ENCODE measurements at places on chromosomes 1 and 21. TPM values are rescaled to one million over a fixed set of nuclear protein-coding genes. Genes with fewer than 3 reads are reported as not detected.

Gene PLA2G2D
- not detected for total RNA-seq

Gene LCE1B
- total RNA-seq = not detected

Gene GJA8
- total RNA-seq = not detected

Gene PRDM16
- 0.20 TPM for total RNA-seq

Gene KIF21B
- 180 TPM for total RNA-seq

Gene SPOCD1
- 0.15 TPM for total RNA-seq

Gene AMY1B
- not detected for total RNA-seq

Gene GJA5
- not detected for total RNA-seq

Gene PPOX
- 33.2 TPM for total RNA-seq

Gene RHD
- not detected for total RNA-seq

Gene DNTTIP2
- total RNA-seq = 66.6 TPM

Gene CRYAA
- total RNA-seq = not detected

Gene ILDR2
- total RNA-seq = 9.3 TPM

Gene AVPR1B
- not detected for total RNA-seq

Gene PTPN22
- total RNA-seq = 81.1 TPM

Gene CTH
- 14.6 TPM for total RNA-seq

Gene CCDC28B
- total RNA-seq = 23.5 TPM

Gene ATP6V1G3
- total RNA-seq = not detected

Gene CDK18
- 1.4 TPM for total RNA-seq

Gene PGBD2
- total RNA-seq = 6.4 TPM

Gene MSH4
- total RNA-seq = 0.20 TPM

Gene ZBTB8B
- not detected for total RNA-seq

Gene CD52
- total RNA-seq = 1,572 TPM

Gene TEX38
- not detected for total RNA-seq

Gene AGMAT
- 8.4 TPM for total RNA-seq

Gene SLAMF8
- 0.10 TPM for total RNA-seq

Gene CD1D
- not detected for total RNA-seq

Gene FAM89A
- 6.8 TPM for total RNA-seq

Gene CALML6
- 0.38 TPM for total RNA-seq

Gene LINGO4
- total RNA-seq = 1.2 TPM

Gene TAS1R1
- total RNA-seq = not detected

Gene TRIM67
- not detected for total RNA-seq

Gene MYOM3
- not detected for total RNA-seq

Gene SWT1
- 4.8 TPM for total RNA-seq

Gene CACNA1E
- total RNA-seq = not detected

Gene F3
- total RNA-seq = 0.15 TPM

Gene TMEM269
- not detected for total RNA-seq

Gene CDC20
- 130 TPM for total RNA-seq

Gene PAQR6
- 5.6 TPM for total RNA-seq

Gene GPR37L1
- not detected for total RNA-seq

Gene ORC1
- 27.0 TPM for total RNA-seq

Gene MYCL
- 0.18 TPM for total RNA-seq

Gene MANEAL
- total RNA-seq = 1.8 TPM

Gene RBM11
- total RNA-seq = 0.88 TPM

Gene MYOC
- not detected for total RNA-seq

Gene NBPF8
- 53.0 TPM for total RNA-seq

Gene OLIG2
- total RNA-seq = not detected
